Midbrain (tissue), 1 donor: ENCODE measurements at places on chromosomes 1 and 21.

DNA sequence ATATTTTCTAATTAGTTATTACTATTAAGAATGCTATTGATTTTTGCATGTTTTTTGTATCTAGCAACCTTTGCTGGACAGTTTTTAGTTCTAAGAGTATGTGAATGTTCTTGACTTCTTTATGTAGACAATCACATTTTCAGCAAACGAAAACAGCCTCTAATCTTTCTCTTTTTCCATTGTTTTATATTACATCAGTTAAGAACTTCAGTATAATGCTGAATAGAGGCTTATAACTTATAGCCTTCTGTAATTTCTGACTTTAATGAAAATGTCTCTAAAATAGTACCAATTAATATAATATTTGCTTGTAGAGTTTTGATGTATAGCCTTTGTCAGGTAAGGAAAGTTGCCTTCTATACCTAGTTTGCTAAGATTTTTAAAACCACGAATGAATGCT, 33.2 kb upstream of the ATF3 start:
- no peak for DNase-seq

DNA sequence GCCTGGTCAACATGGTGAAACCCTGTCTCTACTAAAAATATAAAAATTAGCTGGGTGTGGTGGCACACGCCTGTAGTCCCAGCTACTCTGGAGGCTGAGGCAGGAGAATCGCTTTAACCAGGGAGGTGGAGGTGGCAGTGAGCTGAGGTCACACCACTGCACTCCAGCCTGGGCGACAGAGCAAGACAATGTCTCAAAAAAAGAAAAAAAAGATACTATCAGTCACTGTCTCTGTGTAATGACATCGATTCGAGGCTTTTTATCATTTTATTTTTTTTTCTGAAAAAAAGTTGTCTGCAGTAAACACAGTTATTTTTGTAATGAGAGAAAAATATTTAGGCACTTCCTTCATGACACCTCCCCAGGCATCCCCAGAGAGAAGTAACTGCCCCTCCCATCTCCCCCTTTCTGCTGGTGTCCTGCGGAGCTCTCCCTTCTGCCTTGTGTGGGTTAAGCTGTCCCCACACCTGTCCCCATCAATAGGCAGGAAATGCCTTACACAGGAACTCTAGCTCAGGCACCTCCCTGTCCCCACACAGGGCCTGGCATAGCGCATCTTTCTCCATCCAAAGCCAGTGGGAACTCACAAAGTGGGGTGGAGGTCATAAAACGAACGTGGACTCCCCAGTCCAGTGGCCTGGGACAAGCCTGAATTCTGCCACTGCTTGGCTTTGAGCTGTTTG, 132.0 kb downstream of the SYF2 start:
- no peak for DNase-seq

DNA sequence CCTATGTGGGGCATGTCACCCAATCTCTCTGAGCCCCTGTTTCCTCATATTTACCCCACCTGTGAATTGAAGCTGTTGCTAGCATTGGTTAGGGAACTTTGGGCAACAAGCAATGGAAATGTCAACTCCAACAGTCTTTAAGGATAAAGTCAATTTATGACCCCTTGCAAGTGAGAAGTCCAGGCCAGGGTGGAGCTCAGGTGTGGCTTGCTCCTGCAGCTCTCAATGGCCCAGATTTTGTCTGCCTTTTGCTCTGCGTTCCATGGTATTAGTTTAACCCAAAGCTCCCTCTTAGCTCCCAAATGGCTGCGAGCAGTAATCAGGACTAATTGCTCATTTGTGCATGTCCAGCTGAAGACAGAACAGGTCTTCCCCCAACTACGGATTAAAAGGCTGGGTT, 70.4 kb upstream of the ABCG1 start:
- no peak for DNase-seq

GRCh38 chr1:10737651-10738050, 58.8 kb downstream of the CASZ1 start:
- no peak for DNase-seq
